ENCODE measurements at places on chromosomes 7 and 10.

- no peak for DNase-seq
Observed at GRCh38 chr10:49593998-49594397, 16.1 kb upstream of the SLC18A3 start.

DNA sequence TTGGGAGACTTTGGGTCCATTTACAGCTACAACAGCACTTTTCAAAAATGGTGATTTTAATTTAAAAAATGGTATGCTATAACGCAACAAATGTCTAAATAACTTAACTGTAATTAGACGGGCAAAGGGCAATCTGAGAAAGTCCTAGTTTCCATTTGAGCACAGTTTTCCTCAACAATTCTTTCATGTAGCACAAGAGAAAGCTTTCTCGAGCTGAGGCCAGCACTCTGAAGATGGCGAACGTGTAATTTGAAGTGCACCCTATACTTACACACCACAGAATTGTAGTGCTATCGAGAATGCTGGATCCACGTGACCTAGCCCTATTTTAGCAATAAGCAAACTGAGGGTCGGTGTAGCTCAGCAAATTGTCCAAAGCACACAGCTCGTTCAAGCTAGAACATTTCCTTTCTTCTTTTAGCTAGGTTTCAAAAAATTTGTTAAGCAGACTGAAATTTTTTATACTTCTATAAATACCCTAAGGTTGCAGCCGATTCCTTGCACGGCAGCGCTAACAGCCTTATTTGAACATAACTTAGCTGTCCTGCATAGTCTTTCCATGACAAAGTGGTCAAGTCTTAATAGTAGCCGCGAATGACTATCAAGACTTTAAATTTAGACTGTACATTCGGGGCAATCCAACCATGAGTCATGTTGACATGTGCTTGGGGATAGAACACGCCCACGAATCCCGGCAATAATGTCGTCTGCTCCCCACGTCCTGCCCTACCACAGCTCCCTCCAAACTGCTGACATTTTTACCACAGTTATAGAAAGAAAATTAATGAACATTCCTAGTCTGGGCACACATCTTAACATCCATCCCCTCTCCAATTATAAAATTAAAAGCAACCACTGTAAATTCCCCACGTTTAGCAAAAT is 10.0 kb downstream of the KLF6 start:
- no peak for DNase-seq

- no peak for DNase-seq
Observed at GRCh38 chr10:5305374-5305773, 59.4 kb upstream of the UCN3 start.

GRCh38 chr7:134856691-134857090 is 77.3 kb downstream of the CALD1 start:
- DNase-seq = no peak

DNA sequence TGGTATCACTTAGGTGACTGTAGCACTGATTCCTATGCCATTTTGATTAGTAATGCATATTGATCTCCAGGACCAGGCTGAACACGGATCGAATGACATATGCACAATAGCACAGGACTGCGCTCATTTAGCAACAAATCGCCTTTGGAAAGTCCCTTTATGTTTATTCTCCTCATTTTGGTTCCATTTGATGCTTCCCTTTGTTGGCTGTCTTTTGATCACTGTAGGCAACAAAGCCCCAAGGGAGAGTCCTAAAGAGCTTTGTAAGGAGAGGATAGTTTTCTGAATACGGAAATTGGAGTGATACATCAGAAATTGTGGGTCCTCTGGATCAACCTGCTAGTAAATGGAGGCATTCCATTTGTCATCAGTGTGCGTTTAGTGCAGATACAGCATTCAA is 1111.4 kb downstream of the SORCS1 start:
- no peak for DNase-seq
